ENCODE measurements at places on chromosomes 7 and 10.

DNA sequence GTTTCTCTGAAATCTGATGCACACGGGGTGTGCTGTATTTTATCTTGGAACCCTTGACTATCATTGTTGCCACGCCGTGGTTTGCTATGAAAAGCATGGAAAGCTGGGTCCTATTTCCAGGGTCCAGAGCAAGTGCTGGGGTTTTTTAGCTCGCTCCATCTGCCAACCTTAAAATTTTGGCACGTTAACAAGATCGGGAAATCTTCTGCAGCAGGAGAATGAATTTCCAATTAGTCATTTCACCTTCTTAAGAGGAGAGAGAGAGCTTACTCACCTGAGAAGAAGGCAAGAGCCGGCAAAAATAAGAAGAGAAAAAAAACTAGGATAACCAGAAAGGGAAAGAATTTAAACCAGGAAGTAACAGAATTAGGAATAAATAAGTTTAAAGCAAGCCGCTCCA lies 223.6 kb upstream of the CELF2 start:
- DNase-seq, result no peak

DNA sequence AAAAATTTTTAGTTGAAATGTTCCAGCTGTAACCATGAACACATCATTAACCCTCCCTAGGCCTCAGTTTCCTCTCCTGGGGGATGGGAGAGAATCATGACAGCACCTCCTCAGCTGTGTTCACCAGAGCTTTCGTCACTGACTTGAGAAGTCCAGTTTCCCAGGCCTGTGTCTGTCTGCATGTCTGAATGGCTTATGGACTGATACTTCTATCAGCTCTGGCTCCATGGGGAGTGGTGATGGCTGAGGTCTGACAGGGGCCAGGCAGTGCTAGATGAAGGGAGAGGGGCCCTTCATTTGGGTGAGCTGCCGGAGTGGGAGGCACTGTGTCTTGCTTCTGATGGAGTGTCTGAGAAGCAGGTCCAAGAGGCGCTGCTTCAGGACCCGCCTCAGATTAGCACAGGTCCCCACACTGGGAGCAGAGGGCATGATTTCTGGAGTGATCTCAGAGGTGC lies 192.9 kb downstream of the PTPN20 start:
- no peak for DNase-seq

GRCh38 chr7:5679813-5680473 lies 101.5 kb downstream of the RNF216 start:
- DNase-seq, result no peak

DNA sequence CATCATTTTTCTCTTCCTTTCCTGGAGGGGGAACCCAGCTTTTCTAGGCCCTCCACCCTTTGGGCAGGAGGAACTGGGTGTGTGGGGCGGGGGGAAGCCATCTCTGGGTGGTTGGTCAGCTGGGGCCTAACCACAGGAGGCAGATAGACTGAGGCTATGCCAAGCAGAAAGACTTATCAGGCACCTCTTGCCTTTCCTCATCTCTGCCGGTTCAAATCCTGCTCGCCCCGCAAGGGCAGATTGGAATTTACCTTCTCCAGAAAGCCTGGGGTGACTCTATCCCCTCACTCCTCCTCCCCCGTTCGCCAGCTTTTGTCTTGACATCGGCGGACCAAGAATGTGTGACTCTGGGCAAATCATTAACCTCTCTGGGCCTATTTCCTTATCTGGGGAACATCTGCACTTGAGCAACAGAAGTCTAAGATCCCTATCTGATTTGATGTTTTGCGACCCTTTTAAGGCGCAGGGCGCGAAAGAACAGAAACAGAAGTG lies 584 bp upstream of the GARS1 start:
- peak; percentile 70 for DNase-seq

GRCh38 chr7:117217106-117218035 lies 105.5 kb downstream of the WNT2 start:
- DNase-seq, result no peak

- DNase-seq, result no peak
These were observed 438.0 kb downstream of the ETV1 start for GRCh38 chr7:13551503-13551902.

- DNase-seq, result no peak
These were observed 38.6 kb upstream of the SFRP5 start for GRCh38 chr10:97810446-97810845.

DNA sequence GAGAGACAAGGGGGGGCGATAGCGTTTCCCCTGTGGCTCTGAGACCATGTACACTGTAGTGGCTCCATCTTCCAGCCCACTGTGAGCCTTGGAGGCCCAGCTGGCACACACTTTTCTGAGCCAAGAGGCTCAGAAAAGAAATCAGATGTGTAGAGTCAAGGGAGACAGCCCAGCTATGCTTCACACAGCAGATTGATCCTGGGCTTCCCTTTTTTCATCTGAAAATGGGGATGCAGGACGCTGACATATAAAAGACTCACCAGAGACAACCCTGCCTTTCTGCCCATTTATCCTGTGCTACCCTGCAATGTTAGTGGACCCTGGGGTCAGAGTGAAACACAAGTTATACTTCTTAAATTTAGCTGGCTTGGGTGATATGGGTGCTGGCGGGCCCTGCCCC lies 14.3 kb downstream of the TMEM273 start:
- DNase-seq, result no peak

GRCh38 chr10:133351408-133352318 lies 4.5 kb downstream of the PRAP1 start:
- DNase-seq, result no peak

- DNase-seq, result no peak
These were observed 205.0 kb downstream of the TFEC start for GRCh38 chr7:115825456-115826115.

All from OCI-LY7 (cell line).